ENCODE measurements at places on chromosomes 2 and 18. TPM values are rescaled to one million over a fixed set of nuclear protein-coding genes. Genes with fewer than 3 reads are reported as not detected.

Gene SPP2
- total RNA-seq, result not detected

Gene GALNT1
- total RNA-seq, result 30.5 TPM

Gene CABYR
- total RNA-seq, result 0.67 TPM

Gene CTAGE1
- total RNA-seq, result not detected

Gene TGIF1
- total RNA-seq, result 37.0 TPM

Gene LYPD1
- not detected for total RNA-seq

Gene DNER
- 1.3 TPM for total RNA-seq

Gene MALL
- total RNA-seq, result 606 TPM

- no peak overlapping the region for H3K4me3 ChIP-seq
- H3K36me3 ChIP-seq, result no peaks in the 10 kb centered on the region
- H3K4me1 ChIP-seq, result no peaks in the 10 kb centered on the region
- no peak for DNase-seq
These were observed 13.3 kb downstream of the OBSL1 start for GRCh38 chr2:219557791-219558785.

- no peak overlapping the region for H3K4me3 ChIP-seq
- no peak for DNase-seq
- no peaks in the 10 kb centered on the region for H3K27me3 ChIP-seq
- H3K27ac ChIP-seq, result no peak overlapping the region
- H3K36me3 ChIP-seq, result no peaks in the 10 kb centered on the region
- no peaks in the 10 kb centered on the region for H3K4me1 ChIP-seq
These were observed 28.8 kb downstream of the LONRF2 start for GRCh38 chr2:100293341-100294161.

- no peak for DNase-seq
- no peak overlapping the region for H3K27ac ChIP-seq
- H3K36me3 ChIP-seq, result no peaks in the 10 kb centered on the region
- H3K27me3 ChIP-seq, result no peaks in the 10 kb centered on the region
- no peaks in the 10 kb centered on the region for H3K4me1 ChIP-seq
- no peak overlapping the region for H3K4me3 ChIP-seq
These were observed 170.2 kb upstream of the RAB12 start for GRCh38 chr18:8439055-8439454.

DNA sequence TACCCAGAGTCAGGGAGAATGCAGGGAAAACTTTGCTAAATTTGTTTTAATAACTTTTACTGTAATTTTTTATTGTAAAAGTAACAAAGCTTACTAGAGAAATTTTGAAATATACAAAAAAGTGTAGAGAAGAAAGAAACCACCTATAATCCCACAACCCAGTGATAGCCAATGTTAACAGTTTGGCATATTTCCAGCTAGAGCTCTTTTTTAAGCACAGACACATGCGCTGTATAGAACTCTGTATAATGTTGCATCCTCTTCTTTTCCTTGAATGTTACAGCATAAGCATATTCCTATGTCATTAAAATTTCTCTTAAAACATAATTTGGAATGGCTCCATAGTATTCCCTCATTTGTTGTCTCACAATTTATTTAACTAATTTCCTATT is 37.4 kb upstream of the EPAS1 start:
- no peaks in the 10 kb centered on the region for H3K36me3 ChIP-seq
- H3K4me1 ChIP-seq, result no peaks in the 10 kb centered on the region
- no peak for DNase-seq
- no peak overlapping the region for H3K4me3 ChIP-seq

GRCh38 chr2:19312949-19313348 is 45.5 kb downstream of the OSR1 start:
- no peaks in the 10 kb centered on the region for H3K36me3 ChIP-seq
- no peak overlapping the region for H3K27ac ChIP-seq
- no peaks in the 10 kb centered on the region for H3K4me1 ChIP-seq
- no peak for DNase-seq

DNA sequence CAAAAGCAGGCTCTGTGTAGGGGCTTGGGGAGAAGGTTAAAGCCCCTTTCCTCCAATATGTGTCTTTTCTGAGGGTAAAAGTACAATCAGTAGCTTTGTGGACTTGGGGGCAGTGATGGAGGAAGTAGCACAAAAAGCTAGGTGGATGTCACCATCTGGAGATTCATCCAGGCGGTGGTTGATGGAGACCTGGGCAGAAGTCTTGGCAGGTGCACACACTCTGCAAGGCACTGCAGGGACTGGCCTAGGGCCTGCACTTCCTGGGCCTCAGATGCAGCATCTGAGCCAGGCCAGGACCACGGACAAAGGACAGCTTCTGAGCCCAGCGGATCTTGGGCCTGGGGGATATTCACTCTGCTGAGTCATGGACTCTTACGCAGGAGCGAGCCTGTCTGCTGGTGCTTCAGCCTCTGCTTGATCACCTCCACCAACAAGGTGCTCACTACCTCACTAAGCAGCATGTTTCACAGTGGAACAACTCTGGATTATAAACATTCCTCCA is 391.1 kb downstream of the TNS1 start:
- no peak for DNase-seq
- H3K27me3 ChIP-seq, result no peaks in the 10 kb centered on the region
- no peaks in the 10 kb centered on the region for H3K4me1 ChIP-seq
- no peak overlapping the region for H3K27ac ChIP-seq
- H3K36me3 ChIP-seq, result no peaks in the 10 kb centered on the region
- no peak overlapping the region for H3K4me3 ChIP-seq

GRCh38 chr2:12720754-12721378 is 4.1 kb downstream of the TRIB2 start:
- DNase-seq, result no peak
- no peaks in the 10 kb centered on the region for H3K36me3 ChIP-seq
- no peak overlapping the region for H3K4me3 ChIP-seq
- H3K27me3 ChIP-seq, result no peaks in the 10 kb centered on the region
- H3K27ac ChIP-seq, result peak overlapping the region; percentile 47
- no peaks in the 10 kb centered on the region for H3K4me1 ChIP-seq

DNA sequence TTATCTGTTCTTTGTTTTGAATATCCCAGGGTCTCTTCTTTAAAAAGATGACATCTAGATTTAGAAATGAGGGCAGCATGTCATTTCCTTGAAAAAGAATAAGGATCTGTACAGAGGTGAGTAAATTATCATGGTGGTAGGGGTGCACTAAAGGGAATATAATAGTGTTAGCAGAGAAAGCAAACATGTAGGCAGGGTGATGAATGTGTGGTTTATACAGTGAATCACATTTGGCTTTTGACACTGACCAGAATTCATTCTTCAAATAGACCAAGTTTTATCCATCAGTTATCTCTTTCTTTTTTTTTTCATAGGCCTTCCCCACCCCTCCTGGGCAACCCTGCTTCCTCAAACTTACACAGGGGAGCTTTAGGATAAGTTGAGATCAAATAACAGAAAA is 184.5 kb upstream of the LRP1B start:
- no peak for DNase-seq
- H3K4me3 ChIP-seq, result no peak overlapping the region
- H3K27me3 ChIP-seq, result no peaks in the 10 kb centered on the region
- no peaks in the 10 kb centered on the region for H3K4me1 ChIP-seq

DNA sequence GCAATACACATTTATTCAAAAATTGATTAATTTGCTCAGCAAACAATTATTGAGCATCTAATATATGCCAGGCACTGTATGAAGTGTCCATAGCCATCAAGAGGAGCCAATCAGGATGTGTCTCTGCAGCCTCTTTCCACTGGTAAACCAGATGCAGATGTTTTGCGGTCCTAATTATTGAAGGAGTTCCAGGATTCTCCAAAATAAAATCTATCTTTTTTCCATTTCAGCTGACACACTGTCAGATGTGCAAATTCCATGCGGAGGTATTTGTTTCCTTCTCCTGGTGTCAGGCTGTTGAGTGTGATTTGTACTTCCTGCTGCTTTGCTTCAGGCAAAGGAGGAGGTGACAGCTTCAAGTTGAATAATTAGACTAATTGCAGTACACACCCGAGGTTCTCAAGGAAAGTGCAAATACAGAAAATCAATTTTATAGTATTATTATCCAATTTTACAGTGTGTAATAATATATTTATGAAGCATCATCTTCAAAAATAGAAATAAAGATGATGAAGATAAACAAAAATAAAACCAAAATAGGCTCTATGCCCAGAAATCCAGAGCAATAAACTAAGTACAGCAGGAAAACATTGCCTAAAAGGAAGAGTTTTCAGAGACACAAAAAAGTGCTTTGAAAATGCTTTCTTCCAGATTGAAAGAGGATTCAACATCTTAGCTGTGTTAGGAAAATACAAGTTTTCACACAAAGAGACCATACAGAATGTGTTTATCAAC is 1352.9 kb upstream of the CHAC2 start:
- no peak overlapping the region for H3K4me3 ChIP-seq
- no peak for DNase-seq
- H3K27me3 ChIP-seq, result no peaks in the 10 kb centered on the region
- no peaks in the 10 kb centered on the region for H3K4me1 ChIP-seq
- no peaks in the 10 kb centered on the region for H3K36me3 ChIP-seq
- no peak overlapping the region for H3K27ac ChIP-seq

- H3K27me3 ChIP-seq, result no peaks in the 10 kb centered on the region
- H3K4me1 ChIP-seq, result no peaks in the 10 kb centered on the region
- H3K36me3 ChIP-seq, result peaks cover 24% of the 10 kb centered on the region
- no peak overlapping the region for H3K27ac ChIP-seq
- DNase-seq, result no peak
These were observed 24.1 kb downstream of the ENOSF1 start for GRCh38 chr18:688323-688722.

- no peak overlapping the region for H3K4me3 ChIP-seq
- H3K27me3 ChIP-seq, result no peaks in the 10 kb centered on the region
- no peak for DNase-seq
- H3K4me1 ChIP-seq, result no peaks in the 10 kb centered on the region
- no peaks in the 10 kb centered on the region for H3K36me3 ChIP-seq
These were observed 94.5 kb downstream of the PLEKHA3 start for GRCh38 chr2:178574789-178575188.

- no peaks in the 10 kb centered on the region for H3K27me3 ChIP-seq
- no peak overlapping the region for H3K27ac ChIP-seq
- H3K4me1 ChIP-seq, result no peaks in the 10 kb centered on the region
- peaks cover 79% of the 10 kb centered on the region for H3K36me3 ChIP-seq
- DNase-seq, result no peak
These were observed 7.5 kb downstream of the SLC4A1AP start for GRCh38 chr2:27671235-27671634.

DNA sequence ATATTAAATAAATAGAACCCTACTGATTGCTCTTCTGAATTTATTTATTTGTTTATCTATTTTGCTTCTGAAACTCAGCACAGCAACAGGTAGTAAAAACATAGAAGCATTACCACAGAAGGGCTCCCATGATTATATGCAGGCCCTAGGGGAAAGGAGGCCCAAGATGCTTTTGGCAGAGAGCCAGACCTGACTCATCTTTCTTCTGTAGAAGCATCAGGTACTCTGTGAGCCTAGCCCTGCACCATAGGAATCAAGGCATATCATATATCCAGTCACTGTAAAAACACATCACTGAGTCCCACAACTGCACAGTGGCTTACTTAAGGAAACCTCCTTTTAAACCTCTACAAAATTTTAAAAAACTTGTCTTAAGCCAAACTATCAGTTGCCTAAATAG is 1.8 kb downstream of the SCN9A start:
- no peaks in the 10 kb centered on the region for H3K36me3 ChIP-seq
- no peak overlapping the region for H3K4me3 ChIP-seq
- H3K4me1 ChIP-seq, result no peaks in the 10 kb centered on the region
- DNase-seq, result no peak
- H3K27me3 ChIP-seq, result no peaks in the 10 kb centered on the region

- no peak overlapping the region for H3K27ac ChIP-seq
- H3K36me3 ChIP-seq, result peaks cover 42% of the 10 kb centered on the region
- no peaks in the 10 kb centered on the region for H3K4me1 ChIP-seq
- DNase-seq, result no peak
These were observed 62.7 kb downstream of the COA5 start for GRCh38 chr2:98545591-98545990.

DNA sequence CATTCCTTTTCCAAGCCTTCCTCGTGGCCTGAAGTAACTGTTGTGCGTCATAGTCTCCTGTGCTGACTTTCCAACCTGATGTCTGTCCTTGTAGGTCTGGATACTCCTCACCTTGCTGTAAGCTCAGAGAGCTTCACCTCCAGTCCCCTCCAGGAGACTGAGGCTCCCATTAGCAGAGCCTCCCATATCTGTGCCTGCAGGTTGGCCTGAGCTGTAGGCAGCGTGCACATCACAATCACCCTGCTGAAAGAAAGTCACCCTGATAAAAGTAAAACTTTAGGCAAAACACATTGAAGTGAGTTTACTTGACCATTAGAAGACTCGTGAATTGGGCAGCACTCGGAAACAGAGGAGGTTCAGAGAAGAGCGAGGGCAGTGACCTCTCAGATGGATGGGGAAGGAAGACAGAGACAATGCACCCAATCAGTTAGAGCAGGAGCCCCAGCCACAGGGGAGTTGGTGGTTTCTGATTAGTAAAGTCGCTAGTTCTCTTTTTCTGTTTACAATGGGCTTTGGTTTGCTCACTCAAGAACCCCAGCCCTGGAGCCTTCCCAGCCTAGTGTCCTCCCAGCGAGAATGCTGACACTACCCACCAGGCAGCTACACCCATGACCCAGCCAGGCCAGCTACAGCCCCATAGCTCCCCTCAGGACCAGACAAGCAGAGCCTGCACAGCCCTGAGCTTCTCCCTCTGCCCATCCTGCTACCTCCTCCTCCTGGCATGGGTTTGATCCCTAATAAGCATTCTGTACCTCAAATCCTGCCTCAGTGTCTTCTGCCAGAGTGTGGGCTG is 12.1 kb upstream of the TPO start:
- no peaks in the 10 kb centered on the region for H3K27me3 ChIP-seq
- no peaks in the 10 kb centered on the region for H3K4me1 ChIP-seq
- no peaks in the 10 kb centered on the region for H3K36me3 ChIP-seq
- no peak overlapping the region for H3K4me3 ChIP-seq
- no peak overlapping the region for H3K27ac ChIP-seq

DNA sequence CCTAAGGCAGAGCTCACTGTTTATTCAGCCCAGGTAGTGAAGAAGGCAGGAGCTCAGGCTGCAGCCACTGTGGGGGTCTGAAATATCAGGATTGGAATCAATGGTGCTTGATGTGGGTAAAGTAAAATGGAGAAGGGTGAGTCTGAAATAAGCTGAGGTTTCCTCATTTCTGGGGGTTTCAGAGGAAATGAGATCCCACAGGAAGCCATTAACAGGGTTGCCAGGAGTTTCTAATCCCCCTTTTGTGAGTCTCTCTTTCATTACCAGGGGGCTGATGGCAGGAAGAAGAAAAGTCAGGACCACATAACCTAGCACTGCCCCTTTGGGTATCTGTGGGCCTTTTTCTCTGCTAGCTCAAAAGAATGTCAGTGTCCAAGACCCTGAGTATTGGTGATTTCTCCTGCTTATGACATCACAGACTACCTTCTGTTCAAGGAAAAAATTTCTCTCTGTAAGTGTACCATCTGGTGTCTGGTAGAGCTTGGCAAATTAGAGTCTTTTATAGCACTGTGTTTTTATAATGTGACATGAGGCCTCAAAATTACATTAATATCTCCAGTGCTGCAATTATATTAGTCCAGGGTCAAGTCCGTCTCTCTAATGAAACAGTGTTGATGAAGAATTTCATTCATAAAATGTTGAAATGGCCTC is 56.0 kb downstream of the LBH start:
- no peak for DNase-seq
- H3K4me1 ChIP-seq, result peaks cover 13% of the 10 kb centered on the region
- H3K27ac ChIP-seq, result no peak overlapping the region
- no peak overlapping the region for H3K4me3 ChIP-seq
- H3K27me3 ChIP-seq, result no peaks in the 10 kb centered on the region
